ENCODE measurements at places on chromosomes 12 and 14.
A peak's percentile ranks its signal among the peaks of the same experiment; 100 is the strongest.

GRCh38 chr14:49863487-49864281 lies 11.1 kb upstream of the NEMF start:
- DNase-seq = no peak

DNA sequence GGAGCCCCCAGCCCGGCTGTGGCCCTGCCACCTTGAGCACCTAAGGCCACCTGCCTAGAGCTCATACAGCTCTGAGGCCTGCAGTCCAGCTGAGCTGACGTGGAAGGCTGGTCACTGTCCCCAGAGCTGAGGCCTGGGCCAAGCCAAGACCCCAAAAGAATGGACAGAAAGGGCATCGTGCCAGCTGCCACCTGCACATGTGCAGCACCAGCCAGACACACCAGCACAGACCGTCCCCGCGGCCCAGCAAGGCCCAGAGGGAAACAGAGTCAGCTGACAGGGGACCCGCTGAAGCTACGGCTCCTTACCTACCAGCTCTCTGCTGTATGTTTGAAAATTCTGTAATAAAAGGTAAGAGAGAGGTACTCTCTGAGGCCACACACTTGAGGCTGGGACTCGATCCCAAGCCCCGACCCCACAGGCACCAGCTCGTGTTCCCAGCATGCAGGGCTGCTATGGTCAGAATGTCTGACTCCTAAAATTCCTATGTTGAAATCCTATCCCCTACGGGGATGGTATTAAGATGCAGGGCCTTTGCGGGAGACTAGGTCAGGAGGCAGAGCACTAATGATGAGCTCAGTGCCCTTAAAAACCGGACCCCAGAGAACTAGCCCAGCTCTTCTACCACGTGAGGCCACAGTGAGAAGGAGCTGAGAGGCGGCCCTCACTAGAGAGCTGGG lies 25.4 kb downstream of the BRF1 start:
- DNase-seq = no peak

DNA sequence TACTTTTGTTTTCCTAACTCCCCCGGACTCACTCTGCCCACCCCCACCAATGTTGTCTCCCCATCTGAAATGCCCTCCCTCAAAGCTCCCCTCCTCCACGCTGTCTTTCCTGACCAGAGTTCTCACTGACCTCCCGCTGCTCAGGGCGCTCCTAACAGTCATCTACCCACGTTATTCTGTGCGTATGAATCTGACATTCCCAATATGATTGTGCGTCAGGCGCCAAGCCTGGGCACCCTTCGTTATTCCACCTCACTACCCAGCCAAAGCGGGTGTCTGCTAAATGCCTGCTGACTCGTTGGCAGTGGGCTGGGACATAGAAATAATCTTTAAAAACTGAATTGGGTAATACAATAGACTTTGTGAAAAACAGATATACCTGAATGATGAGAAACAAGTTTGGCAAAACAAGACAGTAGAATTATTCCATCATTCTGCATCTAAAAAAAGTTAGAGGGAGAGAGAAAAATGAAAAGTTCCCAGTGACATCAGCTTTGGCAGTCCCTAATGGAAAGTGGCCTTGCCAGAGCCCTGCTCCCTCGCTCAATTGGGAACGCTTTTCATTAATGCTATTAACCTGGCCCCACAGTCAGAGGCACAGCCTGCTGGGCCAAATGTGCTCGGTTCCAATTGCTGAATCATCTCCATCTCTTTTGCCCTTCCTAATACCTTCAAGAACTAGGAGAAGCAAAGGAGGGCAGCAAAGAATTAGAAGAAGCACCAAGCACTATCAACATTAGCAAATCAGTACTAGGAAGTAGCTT lies 74.0 kb upstream of the PLXNC1 start:
- no peak for DNase-seq

DNA sequence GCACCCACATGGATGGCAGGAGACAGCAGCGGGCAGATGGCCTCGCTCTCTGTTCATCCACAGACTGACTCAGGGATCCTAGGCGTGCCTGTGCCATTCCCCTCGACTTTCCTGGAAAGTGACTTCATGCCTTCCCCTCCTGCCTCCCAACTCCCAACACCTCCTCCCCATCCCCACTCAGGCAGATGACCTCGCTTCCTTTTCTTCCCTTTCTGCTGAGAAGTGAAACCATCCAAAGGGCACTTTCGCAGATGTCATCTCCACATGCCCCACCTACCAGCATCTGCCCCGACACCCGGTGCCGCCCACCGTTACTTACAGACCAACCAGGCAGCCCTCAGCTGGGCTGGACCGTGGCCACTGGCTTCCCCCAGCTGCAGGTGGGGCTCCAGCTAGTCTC lies 29.6 kb downstream of the BEGAIN start:
- DNase-seq = no peak

DNA sequence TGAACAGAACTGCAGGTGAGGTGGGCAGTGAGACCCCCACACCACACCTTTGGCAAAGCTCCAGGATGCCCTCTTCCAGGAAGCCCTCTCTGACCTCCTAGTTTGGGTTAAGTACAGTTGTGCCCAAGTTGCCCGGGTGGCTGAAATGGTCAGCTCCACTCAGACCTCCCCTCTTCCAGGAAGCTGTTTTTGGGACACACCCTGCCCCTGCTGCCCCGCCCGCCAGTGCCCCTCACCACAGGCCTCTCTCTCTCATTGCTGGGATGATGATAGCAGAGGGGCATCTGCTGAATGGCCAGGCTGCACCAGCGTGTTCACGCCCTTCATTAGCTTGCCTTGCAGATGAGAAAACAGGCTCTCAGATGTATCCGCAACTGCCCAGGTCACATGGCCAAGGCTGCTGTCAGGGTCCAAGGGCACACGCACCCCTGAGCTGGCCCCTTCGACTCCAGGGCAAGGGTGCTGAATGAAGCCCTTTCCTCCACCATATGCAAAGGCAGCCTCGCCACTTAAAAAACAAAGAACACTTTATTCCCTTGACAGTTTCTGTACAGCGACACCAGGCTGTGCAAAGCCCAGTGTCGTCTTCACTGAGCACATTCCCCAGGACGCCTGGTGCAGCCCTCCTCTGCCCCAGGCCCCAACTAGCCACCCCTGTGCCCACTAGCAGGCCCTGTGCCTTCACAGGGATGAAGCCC lies 15.5 kb downstream of the SLC25A29 start:
- DNase-seq = no peak

DNA sequence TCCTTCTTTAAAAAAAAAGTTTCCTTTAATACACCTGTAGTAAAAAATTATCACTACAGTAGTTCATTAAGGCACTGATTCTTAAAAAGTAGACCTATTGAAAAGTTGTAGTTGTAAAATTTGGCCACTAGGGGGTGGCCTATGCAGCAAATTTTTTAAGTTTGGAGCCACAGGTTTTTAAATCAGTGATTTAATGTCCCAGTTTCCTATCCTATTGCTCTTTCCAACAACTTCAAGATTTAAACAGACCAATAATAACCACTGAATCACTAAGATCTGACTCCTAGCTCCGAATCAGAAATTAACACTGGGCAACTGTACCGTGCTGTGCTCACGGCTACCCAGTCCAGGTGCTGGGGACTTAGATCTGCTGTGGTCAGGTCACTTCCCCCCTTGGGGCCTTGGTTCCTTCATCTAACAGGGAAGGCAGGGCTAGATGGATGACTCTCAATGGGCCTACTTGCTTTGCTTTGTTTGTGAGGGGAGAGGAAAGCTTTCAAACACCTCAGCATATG lies 279.3 kb downstream of the MED13L start:
- DNase-seq = no peak

DNA sequence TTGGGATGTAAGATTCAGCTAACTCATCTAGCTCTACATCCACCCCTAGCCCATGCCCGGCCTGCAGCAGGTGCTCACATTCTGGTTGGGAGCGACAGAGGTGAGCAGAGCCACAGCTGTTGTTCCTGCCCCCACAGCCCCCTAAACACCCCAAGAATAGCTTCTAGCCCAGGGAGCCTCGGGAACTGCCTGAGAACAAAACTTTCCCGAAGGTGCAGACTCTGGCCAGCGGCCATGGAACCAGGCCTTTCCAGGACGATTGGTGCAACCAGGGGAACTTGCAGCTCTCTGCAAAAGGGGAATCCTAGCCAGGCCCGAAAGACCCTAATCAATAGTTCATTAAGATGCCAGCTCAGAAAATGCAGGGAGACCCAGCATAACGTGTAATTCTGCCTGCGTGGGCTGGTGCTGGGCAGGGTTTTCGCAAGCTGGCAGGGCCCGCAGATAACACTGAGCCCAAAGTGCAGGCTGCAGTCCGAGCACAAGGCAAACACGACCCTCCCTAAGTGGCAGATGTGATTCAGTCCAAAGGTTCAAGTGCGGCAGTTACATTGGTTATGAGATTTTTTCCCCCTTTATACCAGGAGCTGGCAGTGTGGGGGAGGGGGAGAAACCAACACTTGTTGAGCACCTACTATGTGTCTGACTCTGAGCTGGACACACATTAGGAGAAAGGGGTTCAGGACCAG lies 122.5 kb upstream of the MAP1LC3B2 start:
- no peak for DNase-seq

- DNase-seq = no peak
Measured at GRCh38 chr12:92786045-92786444, 83.3 kb downstream of the PLEKHG7 start.

DNA sequence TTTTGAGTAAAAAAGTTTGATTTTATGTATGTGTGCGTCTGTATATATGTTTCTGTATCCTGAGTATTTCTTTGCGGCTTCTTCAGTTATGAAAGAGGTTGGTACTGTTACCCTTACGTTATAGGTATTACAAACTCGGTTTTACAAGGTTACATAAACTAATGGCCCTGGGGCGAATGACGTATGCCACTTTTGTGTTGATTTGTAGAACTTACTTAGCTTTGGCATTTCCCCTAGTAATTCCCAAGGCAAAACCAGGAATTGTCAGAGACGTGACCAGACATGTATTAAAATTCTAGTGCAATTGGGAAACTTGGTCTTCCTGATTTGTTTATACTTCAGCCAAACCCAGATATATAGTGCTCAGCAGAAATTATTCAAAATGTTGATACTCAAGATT lies 93.3 kb downstream of the DUSP16 start:
- DNase-seq = no peak

- DNase-seq = peak; percentile 7
Measured at GRCh38 chr12:120687578-120688289, 785 bp downstream of the MLEC start.

- no peak for DNase-seq
Measured at GRCh38 chr12:11638315-11638916, 11.1 kb upstream of the ETV6 start.

GRCh38 chr14:24436355-24437019 lies 6.1 kb downstream of the SDR39U1 start:
- DNase-seq = no peak

- no peak for DNase-seq
Measured at GRCh38 chr12:26239852-26240815, 44.8 kb downstream of the SSPN start.

DNA sequence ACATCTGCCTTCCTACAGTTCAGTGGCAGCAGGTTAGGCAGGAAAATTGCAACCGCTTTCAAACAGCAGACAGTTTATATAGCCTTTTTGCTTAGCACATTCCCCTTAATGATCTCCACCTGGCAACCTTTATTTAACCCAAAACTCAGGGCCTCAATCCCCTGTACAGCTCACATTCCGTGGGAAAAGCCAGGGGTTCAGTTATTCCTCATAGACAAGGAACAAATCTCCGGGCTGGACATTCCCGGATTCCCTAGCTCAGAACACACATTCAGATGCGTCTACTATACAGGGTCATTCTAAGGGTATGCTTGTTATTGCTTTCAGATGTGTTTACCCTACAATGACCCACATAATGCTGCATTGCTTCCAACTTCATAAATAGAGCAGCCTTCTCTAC lies 73.8 kb upstream of the DCN start:
- DNase-seq = no peak

GRCh38 chr12:13841358-13841757 lies 140.0 kb downstream of the GRIN2B start:
- no peak for DNase-seq

DNA sequence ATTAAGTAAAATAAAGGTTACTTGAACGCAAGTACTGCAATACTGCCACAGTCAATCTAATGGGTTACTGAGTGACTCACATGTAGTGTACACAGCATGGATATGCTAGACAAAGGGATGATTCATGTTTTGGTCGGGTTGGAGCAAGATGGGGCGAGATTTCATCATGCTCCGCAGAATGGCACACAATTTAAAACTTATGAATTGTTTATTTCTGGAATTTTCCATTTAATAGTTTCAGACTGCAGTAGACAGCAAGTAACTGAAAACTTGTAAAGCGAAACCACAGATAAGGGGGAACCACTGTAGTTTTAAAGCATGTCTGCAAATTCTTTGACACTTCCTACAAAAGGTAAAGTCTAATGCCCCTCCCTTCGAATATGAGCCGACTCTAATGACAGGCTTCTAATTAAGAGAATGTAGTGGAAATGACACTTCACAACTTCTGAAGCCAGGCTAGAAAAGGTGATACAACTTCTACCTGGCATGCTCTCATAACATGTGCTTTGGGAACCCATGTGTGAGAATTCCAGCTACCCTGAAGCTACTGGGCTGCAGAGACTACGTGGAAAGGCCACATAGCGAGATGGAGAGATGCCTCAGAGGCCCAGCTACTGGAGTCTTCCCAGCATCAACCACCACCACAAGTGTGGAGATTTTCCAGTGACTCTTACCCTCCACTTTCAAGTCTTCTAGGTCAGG lies 13.9 kb upstream of the TCP11L2 start:
- no peak for DNase-seq

DNA sequence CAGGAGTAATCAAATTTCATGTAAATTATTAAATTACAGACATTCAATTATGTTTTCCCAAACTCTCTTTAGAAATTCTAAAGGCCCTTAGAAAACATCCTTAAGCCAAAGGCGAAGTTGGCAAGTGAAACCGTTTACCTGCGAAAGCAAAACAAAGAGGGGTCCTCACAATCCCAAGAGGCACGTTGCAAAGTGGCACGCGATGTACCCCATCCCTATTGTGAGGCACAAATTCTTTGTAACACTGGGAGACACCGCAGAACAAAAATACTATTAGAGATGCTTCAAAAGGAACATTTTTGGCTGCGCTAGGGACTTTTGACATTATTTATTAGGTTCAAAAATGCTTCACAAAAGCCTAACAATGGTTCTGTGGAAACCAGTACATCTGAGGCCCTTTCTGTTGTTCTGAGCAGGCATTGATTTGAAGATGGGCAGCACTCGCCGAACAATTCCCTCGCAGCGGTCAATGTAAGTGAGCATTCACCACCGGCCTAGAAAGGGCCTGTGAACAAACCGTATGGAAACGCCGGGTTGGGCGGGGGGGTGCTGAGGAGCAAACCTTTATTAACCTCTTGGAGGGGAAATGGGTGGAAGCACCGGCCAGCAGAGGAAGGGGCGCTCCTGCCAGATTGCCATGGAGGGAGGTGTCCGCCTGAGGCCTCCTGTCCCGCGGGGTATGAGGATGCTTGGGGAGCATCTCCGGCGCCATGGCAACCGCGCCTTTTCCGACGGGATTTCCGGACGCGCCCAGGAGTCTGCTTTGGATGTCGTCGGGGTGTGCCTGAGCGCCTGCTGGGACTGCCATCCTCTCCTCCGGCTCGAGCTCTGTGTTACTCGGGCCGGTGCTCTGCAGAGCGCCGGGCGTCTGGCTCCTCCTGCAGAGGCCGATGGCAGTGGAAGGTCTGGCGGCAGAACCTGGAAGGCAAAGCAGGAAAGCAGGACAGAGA lies 193.9 kb downstream of the C12orf42 start:
- no peak for DNase-seq
